ENCODE measurements at places on chromosomes 2 and 18.

- DNase-seq, result peak; percentile 10
Observed at GRCh38 chr18:50399582-50399981, 24.7 kb downstream of the SKA1 start.

GRCh38 chr18:8361941-8362471 is 247.2 kb upstream of the RAB12 start:
- DNase-seq, result no peak

- no peak for DNase-seq
Observed at GRCh38 chr2:158963071-158963470, 5.4 kb upstream of the TANC1 start.

- DNase-seq, result no peak
Observed at GRCh38 chr2:4561196-4561595, 857.8 kb downstream of the DCDC2C start.

DNA sequence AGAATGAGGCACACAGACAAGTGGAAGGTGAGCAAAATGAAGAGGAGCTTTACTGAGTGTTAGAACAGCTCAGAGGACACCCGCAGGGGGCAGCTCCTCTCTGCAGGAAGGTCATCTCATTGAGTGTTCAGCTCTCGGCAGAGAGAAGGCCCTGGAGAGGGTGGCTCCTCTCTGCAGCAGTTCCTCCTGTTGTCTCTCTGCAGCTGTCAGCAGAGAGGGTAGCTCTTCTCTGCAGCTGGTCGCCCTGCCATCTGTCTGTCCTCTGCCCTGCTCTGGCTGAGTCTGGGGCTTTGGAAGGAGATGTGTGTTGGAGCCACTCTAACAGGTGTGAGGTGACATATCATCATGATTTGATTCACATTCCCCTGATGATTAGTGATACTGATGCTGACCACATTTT is 6.8 kb upstream of the SNTG2 start:
- no peak for DNase-seq

DNA sequence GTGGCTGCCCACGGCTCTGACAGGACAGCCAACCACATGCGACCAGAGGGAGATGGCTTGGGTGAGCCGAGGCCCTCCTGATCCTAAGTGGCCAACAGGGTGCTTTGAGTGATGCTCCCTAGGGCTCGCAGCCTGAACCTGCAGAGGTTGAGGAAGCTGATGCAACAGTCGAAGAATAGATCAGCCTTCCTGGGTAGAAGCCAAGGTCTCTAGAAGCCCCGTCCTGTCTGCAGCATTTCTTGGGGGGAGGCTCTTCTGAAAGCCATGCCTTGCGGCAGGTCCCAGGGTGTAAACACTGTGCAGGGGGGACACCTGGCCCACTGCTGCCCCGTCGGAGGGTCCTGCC is 136.4 kb downstream of the HDAC4 start:
- DNase-seq, result peak; percentile 86

DNA sequence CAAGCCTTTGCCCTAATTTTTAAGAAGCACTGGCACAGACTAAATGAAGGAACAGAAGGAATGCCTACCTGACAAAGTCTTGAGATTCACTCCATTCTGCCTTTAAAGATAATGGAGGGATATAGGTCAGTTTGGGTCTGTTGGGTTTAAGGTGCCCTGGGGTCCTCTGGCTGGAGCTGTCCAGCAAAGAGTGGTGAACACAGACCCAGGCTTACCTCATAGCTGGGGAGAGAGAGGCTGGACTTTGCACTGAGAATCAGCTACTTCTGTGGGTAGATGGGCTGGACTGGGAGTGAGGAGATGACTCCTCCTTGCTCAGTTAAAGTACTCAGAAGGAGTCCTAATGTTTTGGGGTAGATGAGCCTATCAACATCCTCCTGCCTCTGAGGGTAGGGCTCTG is 64.4 kb upstream of the CXCR4 start:
- DNase-seq, result no peak

DNA sequence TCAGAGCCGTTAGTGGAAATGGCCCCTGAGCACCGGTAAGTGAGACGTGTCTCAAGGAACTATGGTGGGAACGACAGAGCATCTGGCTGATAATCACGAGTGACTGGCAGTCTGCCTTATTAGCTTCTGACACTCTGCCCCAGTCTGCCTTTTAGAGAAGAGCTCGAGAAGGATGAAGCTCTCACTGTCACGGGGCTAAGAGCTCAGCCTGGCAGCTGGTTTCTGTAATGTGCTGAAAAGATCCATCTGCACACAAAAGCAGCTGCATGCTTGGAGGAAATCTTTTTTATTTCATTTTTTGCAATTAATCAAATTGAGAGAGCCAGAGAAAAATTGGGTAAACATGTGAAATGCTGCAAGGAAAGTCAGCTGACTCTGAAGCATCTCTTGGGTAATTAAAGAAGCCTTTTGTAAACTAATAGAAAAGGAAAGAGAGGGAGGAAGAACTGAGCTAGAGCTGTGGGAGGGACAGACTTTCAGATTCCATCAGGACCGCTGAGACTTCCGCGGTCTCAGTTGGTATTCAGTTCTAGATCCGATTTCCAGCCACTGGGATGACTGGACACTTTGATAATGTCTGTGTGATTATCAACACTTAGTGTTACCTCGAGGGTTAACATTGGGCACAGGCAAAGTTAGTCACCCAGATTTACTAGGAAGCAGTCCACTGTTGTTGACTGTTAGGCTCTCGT is 24.4 kb downstream of the MBP start:
- DNase-seq, result peak; percentile 88

- no peak for DNase-seq
Observed at GRCh38 chr18:29439398-29439797, 1262.5 kb upstream of the CDH2 start.
